Stimulated activated CD8-positive, alpha-beta memory T cell treated with anti-CD3 and anti-CD28 coated beads, Interleukin-7, amount 100 ng/mL, for 24 hours (primary cell): ENCODE measurements at places on chromosomes 6 and 20.

- no peak for DNase-seq
Observed at GRCh38 chr6:105817961-105818360, 268.2 kb upstream of the PRDM1 start.

DNA sequence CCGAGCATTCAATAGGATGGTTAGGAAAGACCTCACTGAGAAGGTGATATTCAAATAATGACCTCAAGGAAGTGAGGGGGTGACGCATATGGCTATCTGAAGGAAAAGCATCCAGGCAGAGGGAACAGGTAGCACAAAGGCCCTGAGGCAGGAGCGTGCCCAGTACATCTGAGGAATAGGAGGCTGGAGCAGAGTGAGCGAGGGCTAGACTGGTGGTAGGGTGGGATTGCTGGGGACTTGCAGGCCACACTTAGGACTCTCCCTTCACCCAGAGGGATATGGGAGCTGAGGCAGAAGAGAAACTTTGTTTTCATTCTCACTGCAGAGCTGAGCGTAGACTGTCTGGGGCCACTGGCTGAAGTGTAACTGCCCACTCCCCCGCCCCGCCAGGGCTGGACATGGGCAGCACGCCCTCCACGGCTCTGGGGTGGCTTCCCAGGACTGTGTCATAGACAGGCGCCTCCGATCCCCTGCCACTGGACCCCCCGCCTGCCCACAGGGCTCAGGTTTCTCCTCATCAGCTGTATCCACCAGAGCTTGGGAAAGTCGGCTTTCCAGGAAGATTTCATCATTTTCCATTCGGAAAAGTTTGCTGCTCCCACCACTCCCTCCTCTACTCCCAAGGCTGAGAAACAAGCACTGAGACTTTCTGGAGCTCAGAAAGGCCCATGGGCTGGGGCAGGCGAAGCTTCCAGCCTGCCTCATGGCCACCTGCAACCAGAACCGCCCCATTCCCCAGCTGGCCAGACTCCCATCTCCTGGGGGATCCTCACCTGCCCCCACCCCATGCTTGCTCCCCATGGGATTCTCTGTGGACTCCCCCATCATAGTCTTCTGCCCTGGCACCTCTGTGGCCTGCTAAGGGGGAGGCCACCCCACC, 142.6 kb downstream of the MRPL14 start:
- DNase-seq, result no peak

- no peak for DNase-seq
Observed at GRCh38 chr20:8515810-8516435, 383.9 kb downstream of the PLCB1 start.

- no peak for DNase-seq
Observed at GRCh38 chr20:38246357-38247165, 14.0 kb downstream of the KIAA1755 start.

DNA sequence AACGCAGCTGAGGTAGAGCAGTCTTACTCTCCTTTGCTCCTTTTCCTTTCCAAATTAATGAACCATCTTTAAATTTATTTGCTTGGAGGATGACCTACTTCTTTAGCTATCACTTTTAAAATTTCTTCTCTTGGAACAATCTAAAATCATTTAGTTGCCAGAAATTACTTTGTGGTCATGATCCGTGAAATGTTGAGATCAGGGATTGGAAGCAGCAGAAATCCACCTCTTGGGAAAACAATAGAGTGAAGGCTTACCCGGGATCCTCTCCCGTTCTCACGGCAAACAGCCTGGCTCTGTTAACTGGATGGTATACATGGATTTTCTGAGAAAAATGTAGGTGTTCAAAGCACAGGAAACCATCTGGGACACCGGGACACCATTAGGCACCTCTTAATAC, 7.7 kb downstream of the AKAP12 start:
- DNase-seq, result no peak

GRCh38 chr6:134049176-134049575, 3.2 kb downstream of the SLC2A12 start:
- DNase-seq, result no peak

DNA sequence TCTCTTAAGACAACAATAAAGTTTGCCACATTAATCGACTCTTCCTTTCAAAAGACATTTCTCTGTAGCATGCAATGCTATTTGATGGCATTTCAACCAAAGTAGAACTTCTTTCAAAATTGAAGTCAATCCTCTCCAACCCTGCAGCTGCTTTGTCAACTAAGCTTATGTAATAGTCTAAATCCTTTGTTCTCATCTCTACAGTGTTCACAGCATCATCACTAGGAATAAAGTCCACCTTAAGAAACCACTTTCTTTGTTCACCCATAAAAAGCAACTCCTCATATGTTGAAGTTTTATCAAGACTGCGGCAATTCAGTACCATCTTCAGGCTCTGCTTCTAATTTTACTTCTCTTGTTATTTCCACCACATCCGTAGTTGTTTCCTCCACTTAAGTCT, 11.5 kb upstream of the BLOC1S5 start:
- DNase-seq, result no peak

DNA sequence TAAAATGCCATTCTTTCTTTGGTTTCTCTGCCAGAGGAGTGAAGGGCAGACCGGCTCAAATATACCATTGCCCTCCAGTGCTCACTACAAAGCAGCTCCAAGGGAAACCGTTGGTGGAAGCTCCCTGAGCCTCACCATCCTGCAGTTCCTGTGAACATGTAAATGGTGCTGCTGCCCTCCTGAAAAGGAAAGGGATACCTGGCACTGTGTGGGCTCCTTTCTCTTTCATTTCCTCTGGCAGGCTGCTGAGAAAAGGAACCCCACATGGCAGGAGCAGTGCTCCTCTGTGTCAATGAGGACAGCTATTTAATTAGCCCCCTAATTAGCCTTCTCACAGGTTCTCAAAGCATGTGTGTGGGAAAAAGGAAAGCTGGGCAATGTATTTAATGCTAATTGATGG, 142.5 kb downstream of the KLHL32 start:
- no peak for DNase-seq

DNA sequence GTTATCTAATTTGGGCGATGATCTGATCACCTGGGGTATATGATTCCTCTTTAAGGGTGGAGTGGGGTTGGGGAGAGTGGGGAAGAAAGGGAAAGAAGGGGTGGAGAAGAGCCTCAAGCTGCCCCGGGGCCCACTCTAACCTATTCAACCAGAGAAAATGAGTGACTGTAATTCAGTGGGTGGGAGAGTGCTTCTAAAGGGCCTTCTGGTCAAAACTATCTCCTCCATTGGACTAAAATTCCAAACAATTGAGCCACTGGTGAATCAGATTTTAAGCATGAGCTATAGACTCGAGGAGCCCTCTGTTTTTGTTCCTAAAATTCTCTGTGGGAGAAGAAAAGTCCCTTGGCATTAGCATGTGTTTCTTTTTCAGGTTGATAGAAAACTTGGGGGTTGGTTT, 296.8 kb downstream of the CLIC5 start:
- DNase-seq, result no peak

DNA sequence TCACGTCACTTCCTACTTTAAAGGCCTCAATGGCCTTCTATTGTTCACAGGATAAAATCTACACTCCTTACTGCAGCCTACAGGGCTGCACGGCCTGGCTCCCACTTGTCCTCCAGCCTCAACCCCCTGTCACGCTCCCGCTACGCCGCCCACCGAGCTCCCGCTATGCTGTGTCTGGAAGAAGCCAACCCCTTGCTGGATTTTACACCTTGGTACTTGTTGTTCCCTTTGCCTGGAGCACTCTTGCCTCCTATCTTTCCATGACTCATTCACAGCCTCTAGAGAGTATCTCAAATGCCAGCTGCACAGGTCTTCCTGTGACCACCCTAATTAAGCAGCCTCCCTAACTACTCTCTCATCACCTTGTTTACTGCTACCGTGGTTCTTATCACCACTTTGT, 259.9 kb downstream of the PRKN start:
- no peak for DNase-seq

DNA sequence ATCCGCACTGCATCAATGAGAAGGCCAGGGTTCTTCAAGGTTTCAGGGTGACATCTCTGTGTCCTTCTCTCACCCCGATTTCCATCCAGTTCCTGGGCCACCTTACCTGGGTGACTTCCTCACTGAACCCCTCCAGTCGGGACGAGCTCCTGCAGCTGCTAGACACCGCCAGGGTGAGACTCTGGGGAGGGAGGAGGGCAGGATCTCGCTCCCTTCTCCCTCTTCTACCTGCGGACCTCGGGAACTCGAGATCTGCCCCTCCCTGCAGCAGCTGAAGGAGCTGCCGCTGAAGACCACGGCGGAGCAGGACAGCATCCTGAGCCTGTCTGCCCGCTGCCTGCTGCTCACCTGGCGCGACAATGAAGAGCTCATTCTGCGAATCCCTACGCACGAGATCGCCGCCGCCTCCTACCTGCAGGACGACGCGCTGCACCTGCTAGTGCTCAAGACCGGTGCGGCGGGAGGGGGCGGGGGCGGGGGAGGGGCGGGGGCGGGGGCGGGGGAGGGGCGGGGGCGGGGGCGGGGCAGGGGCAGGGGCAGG, 7.5 kb downstream of the CCM2L start:
- no peak for DNase-seq

- DNase-seq, result no peak
Observed at GRCh38 chr6:33976437-33977360, 169.2 kb downstream of the GRM4 start.

DNA sequence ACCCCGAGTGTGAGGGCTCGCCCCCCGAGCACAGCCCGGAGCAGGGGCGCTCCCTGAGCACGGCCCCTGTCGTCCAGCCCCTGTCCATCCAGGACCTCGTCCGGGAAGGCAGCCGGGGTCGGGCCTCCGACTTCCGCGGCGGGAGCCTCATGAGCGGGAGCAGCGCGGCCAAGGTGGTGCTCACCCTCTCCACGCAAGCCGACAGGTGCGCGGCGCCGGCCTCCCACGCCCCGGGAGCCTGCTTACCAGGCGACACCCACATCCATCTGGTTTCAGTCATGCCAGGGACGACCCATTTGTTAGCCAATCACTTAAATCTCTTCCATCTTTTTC, 73.5 kb upstream of the PBOV1 start:
- no peak for DNase-seq

- DNase-seq, result no peak
Observed at GRCh38 chr6:169844946-169845345, 93.5 kb downstream of the ERMARD start.
